C1 segment of cervical spinal cord (tissue), 14 donors: ENCODE measurements at places on chromosomes 2 and 18.

- DNase-seq = no peak
Measured at GRCh38 chr2:39492716-39493115, 55.6 kb upstream of the MAP4K3 start.

- no peak for DNase-seq
Measured at GRCh38 chr18:59839246-59839645, 60.5 kb upstream of the PMAIP1 start.

- no peak for DNase-seq
Measured at GRCh38 chr2:155770516-155770915, 562.0 kb downstream of the NR4A2 start.

- no peak for DNase-seq
Measured at GRCh38 chr2:177433402-177433801, 40.8 kb downstream of the AGPS start.

GRCh38 chr2:98188351-98189046, 101.5 kb downstream of the VWA3B start:
- no peak for DNase-seq

- DNase-seq = no peak
Measured at GRCh38 chr2:34011684-34012083, 412.6 kb upstream of the FAM98A start.

GRCh38 chr2:169012812-169013627, 18.1 kb downstream of the ABCB11 start:
- no peak for DNase-seq

DNA sequence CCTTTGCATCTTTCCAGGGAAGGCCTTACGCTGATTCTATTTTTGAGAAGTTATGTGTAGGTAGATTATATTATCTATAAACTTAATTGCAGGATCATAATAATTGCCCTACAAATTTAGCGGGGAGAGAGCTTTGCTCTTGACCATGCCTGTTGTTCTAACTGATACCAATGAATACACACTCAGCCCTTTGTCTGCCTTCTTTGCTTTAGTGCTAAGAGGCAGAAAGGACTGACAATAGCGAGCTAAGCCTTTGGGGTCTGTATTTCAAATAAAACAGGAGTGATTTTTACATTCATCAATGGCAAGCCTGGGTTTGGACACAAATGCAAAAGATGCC, 115.3 kb upstream of the STON1 start:
- no peak for DNase-seq

DNA sequence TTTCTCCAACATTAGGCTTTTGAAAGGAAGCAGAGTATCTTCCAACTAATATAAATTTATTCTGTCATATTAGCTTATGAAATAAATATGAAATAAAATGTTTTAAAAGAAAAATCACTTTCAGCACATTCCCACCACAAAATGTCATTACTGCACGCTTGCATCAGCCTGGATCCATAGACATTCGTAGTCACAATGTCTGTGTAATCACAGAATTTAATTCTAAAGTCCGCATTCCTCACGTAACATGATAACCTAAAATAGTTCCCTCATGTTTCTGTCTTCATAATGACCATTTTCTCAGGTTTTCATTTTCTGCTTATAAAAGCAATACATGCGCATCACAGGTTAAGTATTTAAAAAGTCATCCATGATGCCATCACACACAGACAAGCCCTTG, 47.1 kb downstream of the HDAC4 start:
- no peak for DNase-seq

- DNase-seq = no peak
Measured at GRCh38 chr2:173862612-173863217, 102.5 kb downstream of the SP3 start.

DNA sequence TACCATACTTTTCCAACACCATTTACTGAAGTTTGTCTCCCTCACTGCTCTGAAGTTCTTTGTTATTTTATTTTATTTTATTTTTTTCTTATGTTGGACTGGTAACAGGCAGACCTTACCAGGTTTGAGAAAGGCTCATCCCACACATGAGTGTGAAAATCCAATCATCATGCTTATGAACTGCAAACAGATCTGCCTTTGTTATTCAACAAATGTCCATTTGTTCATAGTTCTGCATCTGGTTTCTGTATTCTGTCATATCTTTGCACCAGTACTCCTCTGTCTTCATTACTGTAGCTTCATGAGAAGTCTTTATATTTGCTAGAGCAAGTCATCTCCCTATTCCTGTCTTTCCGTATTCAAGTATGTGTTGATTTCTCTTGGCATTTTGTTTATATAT, 5.3 kb downstream of the RNU2-63P start:
- no peak for DNase-seq

- DNase-seq = no peak
Measured at GRCh38 chr2:88628571-88628939, 1.3 kb upstream of the EIF2AK3 start.
